Epithelial cell of prostate (primary cell): ENCODE measurements at places on chromosomes 6 and 20.

DNA sequence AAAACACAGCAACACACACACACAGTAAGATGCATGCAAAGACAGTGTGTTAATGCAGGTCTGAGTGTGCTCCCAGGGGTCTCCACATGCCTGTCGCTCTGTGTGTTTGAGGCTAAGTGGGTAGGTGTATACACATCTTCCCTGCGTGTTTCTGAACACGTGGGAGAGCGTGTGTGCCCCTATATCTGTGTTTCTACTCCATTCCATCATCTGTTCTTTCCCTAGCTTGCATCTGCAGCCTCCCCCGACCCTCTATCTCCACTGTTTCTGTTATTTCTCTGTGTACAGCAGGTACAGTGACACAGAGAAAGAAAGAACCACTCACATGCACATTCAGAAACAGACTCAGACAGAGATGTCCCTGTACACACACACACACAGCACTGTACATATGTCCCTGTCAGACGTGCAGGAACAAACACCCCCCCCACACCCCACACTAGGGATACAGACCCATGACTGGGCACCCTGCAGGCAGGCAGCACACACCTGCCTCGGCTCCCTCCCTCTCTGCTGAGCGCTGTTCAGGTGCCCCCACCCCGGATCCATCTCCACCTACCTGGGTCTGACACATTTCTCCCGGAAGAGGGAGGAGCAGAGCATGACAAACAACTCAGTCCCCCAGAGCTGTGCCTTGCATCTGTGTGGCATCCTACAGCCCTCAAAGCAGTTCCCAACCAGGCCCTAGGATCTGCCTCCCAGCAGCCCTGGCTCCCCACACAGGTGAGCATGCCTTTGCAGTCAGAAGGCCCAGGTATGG is 27.6 kb downstream of the KCNK15 start:
- no peak for DNase-seq

DNA sequence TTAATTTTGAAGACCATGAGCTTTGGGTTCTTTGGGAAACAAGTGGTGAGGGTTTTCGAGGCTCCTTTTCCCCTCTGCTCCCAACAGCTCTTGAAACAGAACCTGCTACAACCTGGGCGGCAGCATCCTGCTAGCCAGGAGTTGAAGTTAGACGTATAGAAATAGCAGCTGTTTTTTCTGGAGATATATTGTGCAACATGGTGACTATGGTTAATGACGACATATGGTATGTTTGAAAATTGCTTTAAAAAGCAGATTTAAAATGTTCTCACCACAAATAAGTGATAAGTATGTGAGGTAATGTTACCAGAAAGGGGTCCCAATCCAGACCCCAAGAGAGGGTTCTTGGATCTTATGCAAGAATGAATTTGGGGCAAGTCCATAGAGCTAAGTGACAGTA is 138.9 kb downstream of the PDE7B start:
- no peak for DNase-seq

- no peak for DNase-seq
Measured at GRCh38 chr20:57608516-57608915, 11.7 kb downstream of the ZBP1 start.

- DNase-seq: no peak
Measured at GRCh38 chr6:17204533-17204932, 76.6 kb upstream of the RBM24 start.

DNA sequence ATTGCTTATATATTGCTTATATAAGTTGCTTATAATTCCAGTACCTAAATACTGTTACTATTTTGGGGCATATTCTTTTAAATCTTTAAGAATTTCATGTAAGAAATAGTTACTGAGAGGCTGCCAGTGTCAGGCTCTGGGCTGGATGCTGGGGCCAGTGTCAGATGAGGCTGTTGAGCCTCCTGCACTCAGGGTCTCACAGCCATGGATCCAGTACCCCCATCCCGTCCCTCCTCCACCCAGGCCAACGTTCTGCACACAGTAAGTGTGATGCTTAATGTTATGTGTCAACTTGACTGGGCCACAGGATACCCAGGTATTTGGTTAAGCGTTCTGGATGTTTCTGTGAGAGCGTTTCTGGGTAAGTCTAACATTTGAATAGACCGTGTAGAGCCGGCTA is 119.5 kb upstream of the PMEPA1 start:
- DNase-seq: no peak

- no peak for DNase-seq
Measured at GRCh38 chr6:14537030-14537429, 419.5 kb downstream of the CD83 start.

- DNase-seq: no peak
Measured at GRCh38 chr20:49160057-49160929, 27.8 kb downstream of the STAU1 start.

DNA sequence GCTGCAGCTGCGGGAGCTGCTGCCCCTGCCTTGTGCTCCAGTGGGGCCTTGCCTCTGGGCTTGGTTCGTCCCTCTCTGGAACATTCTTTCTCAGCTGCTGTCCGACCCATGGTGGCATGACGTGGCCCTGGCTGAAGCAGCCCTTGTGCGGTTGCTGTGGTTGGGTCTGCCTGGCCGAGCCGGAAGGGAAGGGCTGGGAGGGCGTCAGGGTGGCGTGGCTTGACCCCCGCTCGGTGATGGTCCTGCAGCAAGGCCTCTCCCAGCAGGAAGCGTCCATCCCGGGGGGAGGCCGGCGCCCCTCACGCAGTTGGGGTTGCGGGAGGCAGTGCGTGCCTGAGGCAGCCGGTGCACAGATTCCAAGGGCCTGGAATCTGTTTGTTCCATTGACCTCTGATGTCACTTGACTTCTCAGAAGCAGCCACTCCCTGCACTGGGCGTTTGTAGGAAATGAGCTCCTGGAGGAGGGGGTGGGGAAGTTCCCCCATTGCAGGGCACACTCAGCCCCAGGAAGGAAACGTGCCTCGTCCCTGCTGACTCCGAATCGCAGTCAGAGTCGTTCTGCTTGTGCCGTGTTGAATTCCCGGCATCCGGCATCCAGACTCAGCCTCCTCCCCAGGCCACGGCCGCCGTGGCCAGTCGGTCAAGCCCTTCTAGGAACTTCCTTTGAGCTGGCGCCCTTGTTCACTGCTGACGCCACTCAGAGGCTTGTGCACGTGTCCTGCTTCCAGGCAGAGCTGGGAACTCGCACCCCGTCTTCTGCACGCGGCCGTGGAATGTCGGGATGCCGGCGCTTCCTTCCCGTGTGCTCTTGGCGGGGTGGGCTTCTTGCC is 9.7 kb upstream of the TNFRSF6B start:
- DNase-seq: no peak

- no peak for DNase-seq
Measured at GRCh38 chr6:45648262-45648620, 270.5 kb upstream of the SUPT3H start.

DNA sequence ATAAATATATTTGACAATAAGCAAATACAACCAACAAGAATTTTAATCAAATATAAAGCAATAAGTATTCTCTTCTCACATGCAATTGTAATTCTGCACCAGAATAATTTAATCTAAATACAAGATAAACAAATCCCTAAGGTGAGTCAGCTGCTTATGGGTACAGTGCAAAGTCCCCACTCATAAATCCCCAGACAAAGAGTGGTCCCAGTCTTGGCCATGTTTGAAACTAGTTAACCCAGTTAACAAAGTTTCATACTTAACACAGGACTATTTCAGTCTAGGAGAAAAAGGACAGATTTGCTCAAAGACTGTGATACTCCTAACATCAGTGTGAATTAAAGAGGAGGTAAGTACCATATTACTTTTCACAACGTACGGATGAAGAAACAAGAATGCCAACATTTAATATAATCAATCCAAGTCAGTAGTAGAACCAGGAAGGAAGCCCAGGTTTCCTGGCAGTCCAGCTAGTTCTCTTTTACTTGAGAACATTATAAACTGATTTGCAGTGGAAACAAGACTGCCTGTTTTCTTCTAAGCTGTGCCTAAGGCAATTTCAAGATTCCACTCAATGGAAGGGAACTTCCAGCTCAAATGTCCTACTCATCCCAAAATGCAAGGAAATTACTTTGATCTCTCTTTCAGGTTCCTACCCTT is 10.4 kb downstream of the SAMD3 start:
- DNase-seq: no peak

- no peak for DNase-seq
Measured at GRCh38 chr20:44442298-44443070, 33.2 kb upstream of the TTPAL start.

DNA sequence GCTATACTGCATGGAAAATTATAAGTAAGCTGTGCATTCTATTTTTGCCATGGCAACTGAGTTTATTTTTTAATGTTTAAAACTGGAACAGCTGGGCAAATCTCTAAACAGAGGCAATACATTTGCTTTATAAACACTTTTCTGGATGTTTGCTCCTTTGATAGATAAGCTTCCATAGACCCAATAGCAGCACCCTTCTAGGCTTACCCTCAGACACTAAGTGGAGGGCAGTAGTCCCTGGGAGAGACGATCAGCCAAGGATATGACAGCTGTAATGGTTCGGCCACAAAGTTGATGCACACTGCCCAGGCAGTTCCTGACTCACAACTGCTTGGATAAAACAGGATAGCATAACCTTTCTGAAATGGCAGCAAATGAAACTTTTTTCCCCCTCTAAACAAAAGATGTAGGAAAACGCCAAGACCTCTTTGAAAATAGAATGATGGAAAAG is 8.5 kb upstream of the MRPS10 start:
- DNase-seq: no peak

DNA sequence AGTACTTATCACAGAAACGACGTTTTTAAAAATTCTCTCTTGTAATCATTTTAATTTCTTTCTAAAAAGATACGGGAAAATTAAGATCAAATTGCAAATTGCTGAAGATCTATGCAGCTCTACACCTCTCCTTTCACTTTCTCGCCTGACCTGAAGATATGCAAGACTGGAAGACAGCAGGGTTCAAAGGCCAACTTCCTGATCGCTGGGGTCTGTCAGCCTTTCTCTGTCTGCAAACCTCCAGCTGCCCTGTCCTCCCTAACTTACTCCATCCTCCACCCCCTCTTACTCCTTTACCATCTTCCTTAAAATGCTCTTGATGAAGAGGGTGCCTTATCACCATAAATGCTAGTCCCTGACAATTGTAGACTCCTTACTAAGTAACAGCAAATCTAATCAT is 63.7 kb downstream of the POPDC3 start:
- DNase-seq: no peak

- DNase-seq: no peak
Measured at GRCh38 chr20:9129756-9130155, 60.9 kb downstream of the PLCB4 start.

- DNase-seq: no peak
Measured at GRCh38 chr6:143205991-143206390, 145.3 kb downstream of the AIG1 start.

- DNase-seq: no peak
Measured at GRCh38 chr20:40512591-40512990, 176.4 kb downstream of the MAFB start.
